ENCODE measurements at places on chromosomes 2 and 18.

GRCh38 chr18:7524786-7525185 lies 42.3 kb upstream of the PTPRM start:
- DNase-seq: peak; percentile 10

DNA sequence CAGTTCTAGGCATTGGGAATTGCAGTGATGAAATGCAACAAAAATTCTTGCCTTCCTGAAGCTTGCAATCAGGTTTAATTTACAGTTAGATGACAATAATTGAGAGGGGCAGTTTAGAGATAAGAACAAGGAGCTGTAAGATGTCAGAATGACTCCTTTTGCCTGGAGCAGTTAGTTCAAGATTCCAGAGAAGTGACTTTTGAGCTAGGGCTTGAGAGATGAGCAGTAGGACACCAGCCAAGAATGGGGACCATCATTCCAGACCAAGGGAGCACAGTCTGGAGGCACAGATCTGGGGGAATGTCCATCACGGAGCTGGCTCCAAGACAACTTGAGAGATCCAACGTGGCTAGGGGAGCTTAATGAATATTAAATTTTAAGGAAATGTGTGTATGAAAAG lies 26.8 kb downstream of the CACNB4 start:
- no peak for DNase-seq

GRCh38 chr2:164896226-164896625 lies 54.6 kb upstream of the COBLL1 start:
- DNase-seq: no peak

DNA sequence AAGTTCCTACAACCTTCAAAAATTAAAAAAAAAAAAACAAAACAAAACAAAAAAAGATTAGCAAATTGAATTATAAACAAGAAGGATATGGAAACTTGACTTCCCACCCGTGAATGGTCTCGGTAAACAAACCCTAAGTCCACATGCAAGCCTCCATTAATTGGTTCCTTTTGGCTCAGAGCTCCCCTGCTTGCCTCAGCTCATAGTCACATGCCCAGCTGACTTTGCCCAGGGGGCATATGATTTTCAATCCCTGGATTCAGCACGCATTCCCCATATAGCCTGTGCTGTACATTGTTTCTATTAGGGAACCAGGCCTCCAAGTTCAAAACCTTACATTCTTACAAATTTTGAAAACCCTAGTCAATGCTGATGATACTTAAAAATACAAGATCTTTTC lies 95.0 kb downstream of the PID1 start:
- DNase-seq: no peak

GRCh38 chr18:24875286-24875685 lies 414.8 kb downstream of the HRH4 start:
- DNase-seq: no peak

GRCh38 chr18:41798879-41799278 lies 156.2 kb upstream of the PIK3C3 start:
- no peak for DNase-seq

- DNase-seq: no peak
Observed at GRCh38 chr2:30927465-30928075, 120.3 kb upstream of the CAPN13 start.

GRCh38 chr2:74007711-74008110 lies 23.0 kb downstream of the TET3 start:
- no peak for DNase-seq

DNA sequence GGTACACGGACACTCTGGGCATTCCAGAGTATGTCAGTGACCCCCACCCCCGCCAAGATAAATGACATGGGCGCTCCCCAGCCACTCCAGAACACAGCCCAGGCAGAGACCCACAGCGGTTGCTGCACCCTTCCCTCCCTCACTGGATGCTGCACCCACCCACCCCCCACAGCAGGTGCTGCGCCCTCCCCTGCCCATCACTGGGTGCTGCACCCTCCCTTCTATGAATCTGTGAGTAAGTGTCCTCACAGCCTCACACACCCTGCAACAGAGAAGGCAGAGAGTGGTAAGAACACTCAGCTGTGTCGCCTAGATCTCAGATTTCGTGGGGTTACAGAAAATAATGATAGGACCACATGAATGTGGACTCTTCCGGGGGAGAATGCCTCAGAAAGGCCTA lies 23.5 kb downstream of the CHMP1B start:
- DNase-seq: no peak

GRCh38 chr18:52437161-52437560 lies 97.2 kb downstream of the DCC start:
- DNase-seq: no peak

DNA sequence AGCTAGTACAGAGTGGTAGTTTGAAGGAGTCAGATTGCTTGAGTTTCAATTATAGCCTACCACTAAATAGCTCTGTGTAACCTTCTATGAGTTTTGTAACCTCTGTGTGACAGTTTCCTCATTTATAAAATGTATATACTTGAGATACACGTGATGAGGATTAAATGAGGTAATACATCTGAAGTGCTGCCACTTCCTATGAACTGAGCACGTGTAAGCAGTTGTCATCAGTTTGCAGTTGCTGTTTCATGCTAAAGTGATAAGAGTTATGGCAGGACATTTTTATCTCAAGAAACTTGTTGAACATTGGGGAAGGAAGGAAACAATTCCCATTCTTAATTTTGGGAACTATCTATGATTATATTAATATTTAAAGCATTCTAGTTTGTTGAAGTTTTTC lies 38.5 kb downstream of the CARF start:
- DNase-seq: no peak

- DNase-seq: no peak
Observed at GRCh38 chr2:140654565-140654964, 1476.3 kb downstream of the LRP1B start.

DNA sequence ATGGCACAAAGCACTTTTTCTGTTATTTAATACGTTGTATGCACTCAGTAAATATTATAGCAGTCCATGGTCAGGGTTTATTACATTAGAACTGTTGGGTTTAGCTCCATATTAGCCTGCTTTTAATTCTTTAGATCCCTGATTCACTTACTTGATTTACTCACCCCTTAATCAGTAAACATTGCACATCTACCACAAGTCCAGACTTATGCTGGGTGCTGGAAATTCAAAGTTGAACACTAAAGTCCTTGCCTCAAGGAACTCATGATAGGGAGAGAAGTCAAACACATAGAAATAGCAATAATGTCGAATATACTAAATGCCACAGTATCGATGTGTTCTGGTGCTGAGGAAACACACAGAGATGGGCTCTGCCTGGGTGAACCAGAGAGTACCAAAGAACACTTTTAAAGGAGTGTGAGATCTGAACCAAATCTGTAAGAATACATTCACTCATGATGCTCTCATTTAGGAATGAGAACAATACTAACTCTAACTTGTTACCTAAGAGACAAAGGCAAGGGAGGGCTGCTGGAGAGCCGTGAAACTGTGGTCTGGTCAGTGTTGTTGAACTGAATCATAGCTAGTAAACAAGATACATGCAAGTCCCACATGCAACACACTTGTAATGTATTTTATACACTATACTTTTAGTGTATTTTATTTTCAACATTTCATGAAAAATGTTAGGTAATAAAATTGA lies 4.9 kb downstream of the STAT4 start:
- DNase-seq: no peak

GRCh38 chr2:66456183-66457041 lies 21.5 kb downstream of the MEIS1 start:
- DNase-seq: no peak

- DNase-seq: no peak
Observed at GRCh38 chr18:507636-508035, 7.1 kb upstream of the COLEC12 start.

DNA sequence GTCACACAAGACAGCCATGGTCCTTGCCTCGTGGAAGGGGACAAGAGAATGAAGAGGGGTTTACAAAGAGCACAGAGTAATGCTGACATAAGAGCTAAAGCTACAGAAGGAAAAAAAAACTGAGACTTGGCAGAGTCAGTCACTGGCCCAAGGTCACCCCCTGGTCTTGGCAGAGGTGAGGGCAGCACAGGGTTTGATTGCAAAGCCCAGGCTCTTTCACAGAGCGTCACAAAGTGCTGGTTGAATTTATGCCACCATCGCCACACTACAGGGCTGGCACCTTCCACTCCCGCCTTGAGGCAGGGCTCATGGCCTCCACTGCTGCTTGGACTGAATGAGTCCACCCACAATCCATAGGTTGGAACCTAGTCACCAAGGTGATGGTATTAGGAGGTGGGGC lies 190.2 kb downstream of the INHBB start:
- no peak for DNase-seq

GRCh38 chr18:21853016-21853415 lies 112.4 kb downstream of the MIB1 start:
- no peak for DNase-seq

GRCh38 chr2:75416420-75417342 lies 144.1 kb downstream of the EVA1A start:
- no peak for DNase-seq

GRCh38 chr2:160109939-160110673 lies 47.7 kb upstream of the PLA2R1 start:
- DNase-seq: peak; percentile 42

GRCh38 chr2:74582184-74582583 lies 27.7 kb downstream of the DOK1 start:
- no peak for DNase-seq

DNA sequence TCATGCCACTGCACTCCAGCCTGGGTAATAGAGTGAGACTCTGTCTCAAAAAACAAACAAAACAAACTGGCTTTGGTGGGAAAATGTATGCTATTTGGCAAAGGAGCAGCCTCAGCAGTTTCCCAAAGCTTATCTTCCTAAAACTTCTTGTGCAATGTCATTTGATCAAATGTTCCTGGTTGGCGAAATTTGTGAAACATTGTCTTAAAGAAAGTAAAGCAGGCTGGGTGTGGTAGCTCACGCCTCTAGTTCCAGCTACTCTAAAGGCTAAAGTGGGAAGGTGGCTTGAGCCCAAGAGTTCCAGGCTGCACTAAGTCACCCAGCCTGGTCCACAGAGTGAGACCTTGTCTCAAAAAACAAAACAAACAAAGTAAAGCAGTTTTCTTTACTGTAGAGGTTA lies 17.3 kb upstream of the TAF4B start:
- DNase-seq: no peak

DNA sequence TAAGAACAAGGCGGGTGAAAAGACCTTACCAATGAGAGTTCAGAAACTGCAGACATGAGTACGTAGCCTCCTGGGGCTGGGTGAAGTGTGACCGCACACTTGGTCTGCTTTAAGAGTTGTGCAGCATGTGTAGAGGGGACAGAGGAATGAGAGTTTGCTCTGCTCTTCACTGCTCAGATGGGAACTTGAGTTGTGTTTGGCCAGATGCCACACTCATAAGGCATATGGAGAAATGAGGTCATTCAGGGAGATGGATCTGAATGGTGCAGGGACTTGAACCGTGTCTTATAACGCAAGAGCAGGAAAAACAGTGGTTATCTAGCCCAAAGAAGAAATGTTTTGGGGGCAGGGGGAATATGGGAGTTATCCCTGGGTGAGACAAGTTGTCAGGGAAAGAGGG lies 273.8 kb upstream of the LYPD1 start:
- DNase-seq: peak; percentile 22

DNA sequence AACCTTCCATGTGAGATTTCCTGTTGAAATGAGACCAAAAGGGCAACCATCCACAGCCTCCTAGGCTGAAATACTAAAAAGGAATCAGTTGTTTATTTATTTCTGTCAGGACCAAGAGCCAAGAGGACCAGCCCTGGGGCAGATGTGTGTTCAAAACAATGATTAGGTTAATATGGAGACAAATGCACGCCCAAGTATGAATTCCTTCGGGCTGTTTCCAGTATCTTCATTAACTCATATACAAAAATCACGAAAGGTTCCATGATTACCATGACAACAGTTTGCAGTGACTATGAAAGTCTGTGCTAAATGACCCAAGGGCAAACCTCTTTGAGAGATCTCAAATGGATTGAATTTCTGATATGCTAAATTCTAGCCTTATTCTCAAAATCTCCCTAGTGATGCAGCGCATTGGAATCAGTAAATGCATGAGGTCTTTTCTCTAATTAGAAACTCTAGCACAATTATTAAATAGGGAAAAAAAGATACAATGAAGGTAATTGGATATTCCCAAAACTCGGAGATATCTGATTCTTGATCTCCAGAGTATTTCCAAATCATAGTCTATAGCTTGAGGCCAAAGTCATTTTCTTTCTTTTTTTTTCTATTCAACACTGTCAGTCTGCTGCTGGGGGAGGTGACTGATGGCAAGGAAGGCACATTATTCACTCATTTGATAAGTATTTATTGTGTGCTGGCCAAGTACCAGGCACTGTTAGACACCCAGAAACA lies 35.6 kb downstream of the VIT start:
- DNase-seq: peak; percentile 8

- DNase-seq: no peak
Observed at GRCh38 chr18:28884304-28884703, 707.4 kb upstream of the CDH2 start.

- DNase-seq: peak; percentile 79
Observed at GRCh38 chr2:43226955-43227829, 786 bp upstream of the ZFP36L2 start.

DNA sequence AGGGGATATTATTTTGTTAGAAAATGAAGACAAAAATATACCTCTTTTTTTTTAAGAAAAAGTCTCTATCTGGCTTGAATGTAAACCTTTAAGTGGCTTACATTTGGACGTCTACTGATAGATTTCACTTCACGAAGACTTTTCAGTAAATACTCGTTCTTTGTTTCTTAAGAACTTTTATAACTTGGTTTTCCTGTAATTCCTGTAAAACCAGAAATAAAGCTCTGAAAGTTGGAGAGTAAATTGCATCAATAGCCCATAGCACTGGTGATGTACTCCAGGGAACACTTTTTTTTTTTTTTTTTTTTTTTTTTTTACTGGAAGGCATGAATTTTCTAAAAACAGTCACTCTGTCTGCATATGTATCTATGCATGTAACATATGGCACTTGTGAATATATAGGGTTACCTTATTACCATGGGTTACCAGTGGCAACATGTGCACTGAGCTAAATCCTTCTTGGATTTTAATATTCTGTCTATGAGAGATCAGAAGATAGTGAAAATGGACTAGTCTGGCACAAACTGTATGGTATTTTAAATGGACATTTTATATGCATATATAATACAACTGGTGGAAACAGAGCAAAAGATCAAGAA lies 309.2 kb upstream of the TCF4 start:
- DNase-seq: no peak
